ENCODE measurements at places on chromosomes 2 and 18. TPM values are rescaled to one million over a fixed set of nuclear protein-coding genes. Genes with fewer than 3 reads are reported as not detected.

MEP1B gene
- total RNA-seq, result not detected

WDCP gene
- 6.4 TPM for total RNA-seq

NPHP1 gene
- total RNA-seq, result 11.9 TPM

DNA sequence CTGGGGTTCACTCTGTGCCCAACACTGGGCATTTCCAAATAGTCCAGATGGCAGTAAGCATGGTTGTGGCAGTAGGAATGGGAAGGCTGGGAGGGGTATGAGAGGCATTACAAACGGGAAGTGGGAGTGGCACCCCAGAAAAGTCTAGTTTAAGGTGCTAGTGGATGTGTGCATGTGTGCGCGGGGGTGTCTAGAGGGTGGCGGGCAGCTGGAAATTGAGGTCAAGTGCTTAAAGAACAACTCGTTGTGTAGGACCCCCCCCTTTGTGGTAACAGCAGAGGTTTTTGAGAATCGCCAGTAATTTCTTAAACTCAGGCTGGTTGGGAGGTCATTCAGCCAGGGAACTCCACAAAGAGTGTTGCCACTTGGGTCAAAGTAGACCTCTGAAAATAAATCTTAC lies 69.9 kb downstream of the RHBDD1 start:
- DNase-seq, result no peak

GRCh38 chr2:16138811-16139662 lies 198.7 kb downstream of the MYCN start:
- no peak for DNase-seq

DNA sequence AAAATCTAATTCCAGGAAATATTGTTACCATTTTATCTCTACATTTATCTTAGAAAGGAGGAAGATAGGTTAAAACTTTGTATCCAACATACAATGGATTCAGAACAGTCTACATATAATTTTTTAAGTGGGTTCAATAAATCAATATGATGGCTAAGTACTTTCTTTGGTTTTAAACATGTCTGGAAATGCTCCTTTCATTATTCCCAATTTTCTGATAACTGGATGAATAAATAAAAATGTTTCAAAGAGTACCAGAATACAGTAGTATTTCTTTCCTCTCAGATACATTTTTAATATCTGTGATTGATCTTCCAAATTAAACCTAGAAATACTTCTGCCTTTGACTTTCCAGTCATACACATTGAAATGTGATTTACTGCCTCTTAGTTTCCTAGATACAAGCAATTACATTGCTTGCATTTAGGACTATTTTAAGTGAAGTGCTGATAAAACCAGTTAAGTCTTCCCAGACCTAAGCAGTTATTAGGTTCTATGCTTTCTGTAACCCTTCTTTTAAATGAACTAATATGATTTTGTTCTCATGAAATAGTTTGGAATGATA lies 283.5 kb downstream of the CCDC178 start:
- no peak for DNase-seq

- no peak for DNase-seq
These were observed 654 bp downstream of the COMMD1 start for GRCh38 chr2:61906186-61906470.

DNA sequence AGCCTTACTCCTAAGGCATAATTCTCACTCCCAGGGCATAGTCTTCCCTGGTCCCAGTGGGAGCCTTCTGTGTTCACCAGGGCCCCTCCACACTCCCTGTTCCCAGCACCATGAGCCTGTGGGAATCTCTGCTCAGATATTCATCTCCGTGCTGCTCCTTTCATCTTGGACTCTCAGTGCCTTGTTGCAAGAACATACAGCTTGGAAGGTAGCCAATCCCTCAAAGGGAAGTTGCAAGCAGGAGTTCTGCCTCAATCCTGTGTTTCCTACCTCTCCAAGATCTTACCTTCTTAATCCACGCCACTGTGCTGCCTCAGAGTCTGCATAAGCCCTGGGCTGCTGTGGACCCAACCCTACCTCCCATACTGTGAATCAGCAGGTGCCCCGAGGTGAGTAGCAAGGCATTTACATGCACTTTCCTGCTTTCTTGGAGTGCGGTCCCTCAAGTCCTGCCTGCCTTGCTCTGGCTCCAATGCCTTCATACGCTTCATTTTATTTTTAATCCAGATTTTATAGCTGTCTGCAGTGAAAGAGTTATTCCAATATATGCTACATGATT lies 413.8 kb upstream of the RAB6C start:
- DNase-seq, result no peak

DNA sequence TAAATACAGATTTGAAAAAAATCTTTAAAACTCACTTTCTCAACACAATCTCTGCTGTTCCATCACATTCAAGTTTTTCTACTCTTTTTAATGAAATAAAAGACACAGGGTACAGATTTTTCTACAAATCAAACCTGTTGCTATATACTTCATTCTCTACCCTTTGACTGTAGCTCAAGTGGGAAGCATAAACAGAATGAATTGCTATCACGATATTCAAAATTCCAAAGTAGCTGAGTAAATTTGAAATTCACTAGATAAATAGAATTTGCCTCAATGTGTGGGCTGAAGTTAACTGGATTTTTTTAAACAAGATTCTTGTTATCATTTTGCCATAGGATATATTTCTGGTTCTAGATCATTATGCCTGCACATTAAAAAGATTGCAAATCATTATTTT lies 185.9 kb downstream of the ZNF521 start:
- peak; percentile 4 for DNase-seq

DNA sequence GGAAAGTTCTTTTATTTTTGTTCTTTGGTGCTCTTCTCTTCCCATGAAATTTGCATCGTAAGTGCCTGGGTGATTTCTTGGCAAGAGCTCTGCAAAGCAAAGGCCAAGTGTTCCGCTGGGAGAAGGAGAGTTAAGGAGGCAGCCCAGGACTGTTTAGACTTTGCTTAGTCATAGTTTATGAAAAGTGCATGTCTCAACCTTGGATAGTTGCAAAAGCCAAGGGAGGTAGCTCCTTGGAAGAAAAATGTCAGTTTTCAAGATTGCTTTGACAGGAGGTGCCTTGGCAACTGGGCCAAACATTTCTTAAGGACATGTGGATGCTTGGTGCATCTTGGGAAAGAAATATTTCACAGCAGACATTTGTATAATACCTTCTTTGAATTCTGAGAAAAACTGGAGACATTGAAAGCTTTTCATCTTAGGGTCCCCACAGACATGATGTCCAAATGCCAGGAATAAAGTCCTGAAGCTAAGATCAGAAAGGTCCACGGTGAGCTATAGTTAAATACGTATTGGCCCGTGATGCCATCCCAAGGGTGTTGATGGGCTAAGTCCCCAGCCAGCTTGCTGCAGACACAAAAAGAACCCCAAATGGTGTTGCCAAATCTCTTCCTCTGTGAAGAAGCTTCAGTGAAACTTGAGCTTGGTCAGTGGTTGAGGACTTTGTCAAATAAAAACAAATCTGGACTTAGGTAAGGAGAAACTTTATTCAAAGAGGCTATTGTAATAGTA lies 96.3 kb upstream of the THUMPD2 start:
- peak; percentile 97 for DNase-seq

DNA sequence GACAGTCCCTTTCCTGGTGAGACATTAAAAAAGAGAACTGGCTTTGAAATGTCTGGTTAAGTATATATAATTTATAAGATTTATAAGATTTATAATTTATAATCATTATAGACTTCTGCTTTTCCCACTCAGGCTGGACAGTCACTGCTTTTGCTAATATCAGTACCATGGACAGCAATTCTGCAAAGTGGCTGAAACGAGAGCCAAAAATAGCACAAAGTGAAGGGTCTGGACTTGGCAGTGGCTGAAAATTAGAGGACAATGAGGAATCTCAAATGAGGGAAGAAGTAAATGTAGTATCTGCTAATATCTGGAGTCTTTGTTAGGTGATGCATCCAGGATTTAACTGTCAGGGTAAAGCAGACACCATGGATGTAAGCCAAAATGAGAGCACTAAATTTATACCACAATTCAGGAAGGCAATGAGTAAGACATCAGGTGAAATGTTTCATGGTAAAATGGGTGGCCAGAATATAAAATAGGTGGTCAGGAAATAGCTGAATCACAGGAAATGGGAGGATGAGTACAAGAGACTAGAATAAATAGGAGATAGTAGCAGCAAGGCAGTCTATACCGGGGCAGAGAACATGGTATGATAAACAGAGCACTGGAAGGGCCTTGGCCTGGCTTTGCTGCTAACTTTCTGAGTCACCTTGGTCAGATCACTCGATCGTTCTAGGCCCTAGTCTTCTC lies 39.6 kb upstream of the BOD1L2 start:
- peak; percentile 49 for DNase-seq

- DNase-seq, result no peak
These were observed 10.5 kb downstream of the SCYGR4 start for GRCh38 chr2:227627769-227628168.

- DNase-seq, result no peak
These were observed 490.7 kb downstream of the NUP35 start for GRCh38 chr2:183614799-183615435.

DNA sequence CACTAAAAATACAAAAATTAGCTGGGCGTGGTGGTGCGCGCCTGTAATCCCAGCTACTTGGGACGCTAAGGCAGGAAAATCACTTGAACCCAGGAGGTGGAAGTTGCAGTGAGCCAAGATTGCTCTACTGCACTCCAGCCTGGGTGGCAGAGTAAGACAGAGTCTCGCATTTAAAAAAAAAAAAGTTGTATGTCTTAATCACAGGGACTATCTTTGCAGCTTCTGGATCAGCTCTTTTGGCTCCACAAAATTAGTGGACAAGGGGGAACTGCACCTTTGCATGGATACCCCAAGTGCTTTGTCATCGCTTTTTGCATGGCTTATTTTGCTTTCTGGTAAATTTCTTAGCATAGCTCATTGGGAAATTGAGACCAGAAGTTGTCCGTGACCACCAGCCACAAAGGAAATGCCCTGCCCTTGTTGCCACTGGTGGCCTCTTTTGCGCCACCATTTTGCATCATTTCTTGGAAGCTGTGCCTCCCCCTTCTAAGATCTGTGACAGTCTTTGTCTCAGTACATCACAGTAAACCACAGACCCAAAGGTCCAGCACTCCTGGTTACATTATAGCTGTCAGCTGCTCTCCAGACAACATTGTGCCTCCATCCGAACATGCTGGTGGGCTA lies 43.9 kb upstream of the PCBP1 start:
- DNase-seq, result no peak

DNA sequence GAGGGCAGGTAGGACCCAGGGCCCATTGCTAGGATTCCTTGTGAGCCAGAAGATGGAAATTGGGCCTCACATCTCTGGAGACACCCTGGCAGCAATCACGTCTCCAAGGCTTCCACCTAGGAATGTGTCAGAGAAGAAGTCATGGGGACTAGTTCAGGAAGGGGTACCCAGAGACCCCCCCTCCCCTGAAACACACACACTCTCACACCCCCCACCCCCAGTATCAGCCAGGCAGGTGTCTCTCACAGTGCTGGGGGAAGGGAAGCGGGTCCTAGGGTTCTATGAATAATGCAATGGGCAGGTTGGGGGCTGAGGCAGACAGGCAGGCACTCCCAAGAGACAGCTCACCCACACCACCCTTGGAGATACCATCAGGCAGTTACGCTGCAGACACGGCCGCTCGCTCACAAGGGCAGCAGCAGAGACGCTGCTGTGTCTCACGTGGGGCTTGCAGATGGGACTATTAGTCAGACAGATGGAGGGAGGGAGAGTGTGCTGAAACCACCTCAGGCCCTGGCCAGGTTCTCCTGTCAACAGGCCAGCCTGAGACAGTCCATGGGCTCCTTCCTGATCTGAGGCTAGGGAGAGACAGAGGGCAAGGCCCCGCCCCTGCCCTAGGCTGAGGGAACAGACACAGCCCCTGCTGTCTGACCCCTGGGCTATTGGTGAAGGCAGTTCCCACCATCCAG lies 134.6 kb downstream of the CYP26B1 start:
- no peak for DNase-seq

DNA sequence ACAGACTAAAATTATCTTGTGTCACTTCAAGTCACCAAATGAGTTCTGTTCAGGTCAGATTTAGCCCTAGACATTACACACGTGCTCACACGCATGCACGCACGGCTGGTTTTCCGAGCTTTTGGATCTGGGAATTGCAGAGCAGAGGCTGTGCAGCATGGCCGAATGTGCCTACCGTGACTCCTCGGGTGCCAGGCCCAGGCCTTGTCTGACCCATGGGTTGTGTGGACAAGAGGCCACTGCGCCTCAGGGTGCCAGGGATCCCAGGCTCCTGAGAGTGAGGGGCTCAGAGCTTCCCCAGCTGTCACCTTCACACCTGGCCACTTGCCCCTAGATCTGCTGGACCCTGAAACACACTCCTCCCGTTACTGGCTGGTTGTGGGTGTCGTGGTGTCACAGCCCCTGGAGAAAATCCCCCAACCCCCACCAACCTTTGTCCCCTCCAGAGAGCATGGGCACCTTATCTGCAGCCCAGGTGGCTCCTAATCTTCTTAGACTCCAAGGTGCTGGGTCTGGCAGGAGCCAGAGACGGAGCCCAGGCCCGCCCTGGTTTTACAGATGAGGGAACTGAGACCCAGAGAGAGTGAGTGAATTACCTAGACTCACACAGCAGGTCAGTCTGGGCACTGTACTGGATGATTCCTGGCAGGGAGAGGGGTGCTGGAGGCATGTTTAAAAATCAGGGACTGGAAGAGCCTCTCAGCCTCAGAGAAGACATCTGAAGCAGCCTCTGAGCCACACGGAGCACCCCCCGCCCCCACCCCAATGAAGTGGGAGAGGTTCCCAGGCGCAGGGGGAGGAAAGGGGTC lies 56.8 kb downstream of the ATOH8 start:
- DNase-seq, result peak; percentile 25

Data from fibroblast of the aortic adventitia (primary cell).